ENCODE measurements at places on chromosomes 5 and 9. TPM values are rescaled to one million over a fixed set of nuclear protein-coding genes. Genes with fewer than 3 reads are reported as not detected.

SPAG8 gene
- 0.58 TPM for polyA plus RNA-seq

- DNase-seq = no peak
Measured at GRCh38 chr5:138663009-138663408, 87.8 kb upstream of the HSPA9 start.

DNA sequence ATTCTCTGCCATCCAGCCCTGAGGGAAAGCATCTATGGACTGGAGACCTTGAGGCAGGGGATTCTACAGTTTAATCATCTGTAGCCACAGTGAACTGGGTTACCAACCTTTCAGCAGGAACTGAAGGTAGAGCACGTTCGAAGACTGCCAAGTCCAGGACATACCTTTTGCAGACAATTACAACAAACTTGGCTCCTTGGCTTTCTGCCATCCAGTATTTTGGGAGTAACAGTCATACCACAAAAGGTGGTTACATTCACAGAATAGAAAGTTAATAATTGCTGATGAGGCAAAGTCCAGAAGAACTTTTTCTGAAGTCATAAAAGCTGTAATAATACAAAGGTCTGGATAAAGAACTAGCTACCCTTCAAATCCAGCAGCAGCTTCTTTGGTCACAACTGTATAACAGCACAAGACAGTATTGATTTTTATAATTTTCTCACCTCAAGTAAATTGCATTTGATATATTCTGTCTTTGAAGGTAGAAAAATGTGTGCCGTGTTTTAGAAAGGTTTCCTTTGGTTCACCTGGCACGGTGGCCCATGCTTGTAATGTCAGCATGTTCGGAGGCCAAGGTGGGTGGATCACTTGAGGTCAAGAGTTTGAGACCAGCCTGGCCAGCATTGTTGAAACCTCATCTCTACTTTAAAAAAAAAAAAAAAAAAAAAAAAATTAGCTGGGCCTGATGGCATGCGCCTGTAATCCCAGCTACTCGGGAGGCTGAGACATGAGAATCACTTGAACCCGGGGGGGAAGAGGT lies 236.6 kb downstream of the NR3C1 start:
- DNase-seq = no peak

GRCh38 chr5:74272831-74273451 lies 367.6 kb downstream of the ENC1 start:
- no peak for DNase-seq
